ENCODE measurements at places on chromosomes 1 and 21. TPM values are rescaled to one million over a fixed set of nuclear protein-coding genes. Genes with fewer than 3 reads are reported as not detected.

DNA sequence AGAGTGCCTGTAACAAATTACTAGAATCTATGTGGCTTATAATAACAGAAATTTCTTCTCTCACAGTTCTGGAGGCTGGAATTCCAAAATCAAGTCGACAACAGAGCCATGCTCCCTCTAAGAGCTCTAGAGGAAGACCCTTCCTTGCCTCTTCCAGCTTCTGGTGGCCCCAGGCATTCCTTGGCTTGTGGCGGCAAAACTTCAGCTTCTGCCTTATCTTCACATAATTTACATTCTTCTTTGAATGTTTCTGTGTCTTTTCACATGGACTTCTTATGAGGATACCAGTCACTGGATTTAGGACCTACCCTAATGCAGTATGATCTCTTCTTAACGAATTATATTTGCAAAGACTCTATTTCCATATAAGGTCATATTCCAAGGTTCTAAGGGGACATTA, 324.4 kb downstream of the PCP4 start:
- H3K36me3 ChIP-seq, result no peaks in the 10 kb centered on the region
- no peaks in the 10 kb centered on the region for H3K27me3 ChIP-seq
- no peak overlapping the region for H3K27ac ChIP-seq
- H3K4me1 ChIP-seq, result no peaks in the 10 kb centered on the region
- DNase-seq, result no peak
- no peak overlapping the region for H3K4me3 ChIP-seq

RAP1GAP gene
- total RNA-seq, result 0.27 TPM

SLAMF8 gene
- 9.9 TPM for total RNA-seq

DNA sequence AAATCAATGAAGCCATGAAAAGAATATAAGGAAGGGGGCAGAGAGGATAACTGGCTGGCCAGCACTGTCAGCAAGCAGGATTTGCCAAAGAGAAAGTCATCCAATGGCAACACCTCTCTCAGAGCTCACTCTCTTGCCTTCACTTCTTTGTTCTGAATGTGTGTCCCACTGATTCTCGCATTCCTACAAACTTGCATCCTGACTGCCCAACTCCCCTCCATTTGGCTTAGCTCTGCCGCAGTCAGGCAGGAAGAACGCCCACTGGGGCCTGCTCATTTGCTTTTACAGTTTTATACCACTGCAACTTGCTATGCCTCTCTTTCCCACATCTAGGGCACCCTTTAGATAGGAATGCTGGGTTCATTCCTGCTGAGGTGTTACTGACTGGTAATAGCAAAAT, 364.2 kb upstream of the ST6GALNAC5 start:
- H3K36me3 ChIP-seq, result no peaks in the 10 kb centered on the region
- DNase-seq, result no peak

- no peak overlapping the region for H3K27ac ChIP-seq
- H3K4me3 ChIP-seq, result no peak overlapping the region
- H3K27me3 ChIP-seq, result no peaks in the 10 kb centered on the region
Observed at GRCh38 chr1:247829656-247830055, 5.7 kb upstream of the OR14A16 start.

VCAM1 gene
- total RNA-seq, result 77.6 TPM

GRCh38 chr1:6071219-6071618, 25.5 kb downstream of the KCNAB2 start:
- H3K27ac ChIP-seq, result no peak overlapping the region
- DNase-seq, result no peak
- no peaks in the 10 kb centered on the region for H3K27me3 ChIP-seq

ESPN gene
- total RNA-seq, result not detected

GRCh38 chr1:101264697-101265096, 27.9 kb downstream of the S1PR1 start:
- no peaks in the 10 kb centered on the region for H3K36me3 ChIP-seq
- peaks cover 7% of the 10 kb centered on the region for H3K4me1 ChIP-seq
- no peak overlapping the region for H3K4me3 ChIP-seq
- no peak overlapping the region for H3K27ac ChIP-seq

- H3K27ac ChIP-seq, result peak overlapping the region; percentile 20
- H3K4me1 ChIP-seq, result peaks cover 4% of the 10 kb centered on the region
- DNase-seq, result no peak
- no peak overlapping the region for H3K4me3 ChIP-seq
- H3K36me3 ChIP-seq, result no peaks in the 10 kb centered on the region
Observed at GRCh38 chr1:53130598-53130877, 11.9 kb downstream of the SLC1A7 start.

GRCh38 chr1:226979517-226980121, 39.5 kb downstream of the COQ8A start:
- DNase-seq, result no peak
- H3K27ac ChIP-seq, result no peak overlapping the region
- H3K4me3 ChIP-seq, result no peak overlapping the region
- H3K4me1 ChIP-seq, result peaks cover 10% of the 10 kb centered on the region

PPM1J gene
- 2.7 TPM for total RNA-seq

TTC22 gene
- 0.63 TPM for total RNA-seq

TOR1AIP1 gene
- 106 TPM for total RNA-seq

- no peaks in the 10 kb centered on the region for H3K27me3 ChIP-seq
- H3K4me3 ChIP-seq, result no peak overlapping the region
- peak overlapping the region; percentile 98 for H3K27ac ChIP-seq
- H3K36me3 ChIP-seq, result peaks cover 39% of the 10 kb centered on the region
Observed at GRCh38 chr1:37480581-37481288, 6.4 kb downstream of the ZC3H12A start.

SLC1A7 gene
- total RNA-seq, result 3.0 TPM

GRCh38 chr1:234931404-234931973, 197.1 kb downstream of the TOMM20 start:
- no peak overlapping the region for H3K27ac ChIP-seq
- no peaks in the 10 kb centered on the region for H3K36me3 ChIP-seq
- no peaks in the 10 kb centered on the region for H3K27me3 ChIP-seq
- no peak overlapping the region for H3K4me3 ChIP-seq
- DNase-seq, result no peak
- H3K4me1 ChIP-seq, result peaks cover 23% of the 10 kb centered on the region

GRCh38 chr1:211653293-211653692, 22.1 kb downstream of the NEK2 start:
- no peak overlapping the region for H3K27ac ChIP-seq
- H3K4me1 ChIP-seq, result no peaks in the 10 kb centered on the region
- no peaks in the 10 kb centered on the region for H3K36me3 ChIP-seq
- no peak overlapping the region for H3K4me3 ChIP-seq

SYCP1 gene
- total RNA-seq, result not detected

APOBEC4 gene
- total RNA-seq, result not detected

GRCh38 chr1:168970926-168971659, 135.4 kb upstream of the ATP1B1 start:
- no peaks in the 10 kb centered on the region for H3K27me3 ChIP-seq
- no peaks in the 10 kb centered on the region for H3K4me1 ChIP-seq
- no peaks in the 10 kb centered on the region for H3K36me3 ChIP-seq
- no peak overlapping the region for H3K4me3 ChIP-seq

RNF115 gene
- total RNA-seq, result 52.7 TPM

- no peaks in the 10 kb centered on the region for H3K27me3 ChIP-seq
- no peaks in the 10 kb centered on the region for H3K36me3 ChIP-seq
- no peak overlapping the region for H3K4me3 ChIP-seq
- H3K4me1 ChIP-seq, result peaks cover 10% of the 10 kb centered on the region
- no peak overlapping the region for H3K27ac ChIP-seq
Observed at GRCh38 chr1:27015260-27015659, 2.6 kb upstream of the TENT5B start.

FAM3B gene
- 1.5 TPM for total RNA-seq

HEYL gene
- total RNA-seq, result 91.2 TPM

- no peak overlapping the region for H3K27ac ChIP-seq
- H3K36me3 ChIP-seq, result peaks cover 31% of the 10 kb centered on the region
- H3K27me3 ChIP-seq, result no peaks in the 10 kb centered on the region
Observed at GRCh38 chr21:46005481-46005881, 23.9 kb downstream of the COL6A1 start.

GRCh38 chr1:233909195-233909594, 4.7 kb downstream of the SLC35F3 start:
- no peaks in the 10 kb centered on the region for H3K27me3 ChIP-seq

DNA sequence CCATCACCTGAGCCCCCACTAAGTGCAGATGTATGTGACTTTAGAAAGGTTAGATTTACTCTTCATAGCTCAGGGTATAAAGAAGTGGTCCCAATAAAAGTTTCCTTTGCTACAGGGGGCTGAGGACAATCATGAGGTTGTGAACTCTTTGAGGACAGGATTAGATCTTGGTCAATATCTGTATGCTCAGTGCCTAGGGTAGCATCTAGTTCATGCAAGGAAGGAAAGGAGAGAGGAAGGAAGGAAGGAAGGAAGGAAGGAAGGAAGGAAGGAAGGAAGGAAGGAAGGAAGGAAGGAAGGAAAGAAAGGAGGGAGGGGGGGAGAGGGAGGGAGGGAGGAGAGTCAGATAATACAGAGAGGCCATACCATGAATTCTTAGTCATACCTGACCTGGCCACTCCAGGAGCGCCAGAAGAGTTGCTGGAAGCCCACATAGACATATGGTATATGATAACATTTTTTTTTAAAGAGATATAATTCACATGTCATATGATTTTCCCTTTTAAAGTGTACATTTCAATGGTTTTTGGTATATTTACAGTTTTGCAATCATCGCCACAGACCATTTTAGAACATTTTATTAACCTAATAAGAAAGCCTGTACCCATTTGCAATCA, 9.7 kb upstream of the CSRP1 start:
- H3K27me3 ChIP-seq, result no peaks in the 10 kb centered on the region
- no peaks in the 10 kb centered on the region for H3K36me3 ChIP-seq
- no peak overlapping the region for H3K27ac ChIP-seq
- H3K4me3 ChIP-seq, result no peak overlapping the region
- no peak for DNase-seq

GPR25 gene
- total RNA-seq, result not detected

DNA sequence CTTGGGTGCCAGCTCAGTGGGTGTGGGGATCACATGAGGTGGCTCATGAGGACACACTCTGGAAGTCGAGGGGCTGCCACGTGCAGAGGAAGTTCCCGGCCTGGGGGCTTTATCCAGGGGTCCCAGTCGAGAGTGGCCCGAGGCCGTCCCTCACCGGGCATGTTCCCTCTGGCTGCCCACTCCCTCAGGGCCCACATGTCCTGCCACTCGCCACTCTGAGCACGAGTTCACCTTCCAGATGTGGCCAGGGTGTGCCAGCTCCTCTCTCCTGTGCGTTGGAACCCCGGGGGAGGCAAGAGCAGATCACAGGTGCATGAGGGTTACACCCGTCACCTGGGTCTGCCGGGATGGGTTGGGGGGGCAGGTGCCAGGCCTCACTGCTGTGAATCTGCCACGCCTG, 14.6 kb downstream of the TMEM201 start:
- H3K4me3 ChIP-seq, result no peak overlapping the region
- no peaks in the 10 kb centered on the region for H3K4me1 ChIP-seq
- no peak for DNase-seq
- H3K27ac ChIP-seq, result no peak overlapping the region
- no peaks in the 10 kb centered on the region for H3K27me3 ChIP-seq
- peaks cover 3% of the 10 kb centered on the region for H3K36me3 ChIP-seq

GRCh38 chr1:185972096-185972850, 238.1 kb downstream of the HMCN1 start:
- peaks cover 45% of the 10 kb centered on the region for H3K4me1 ChIP-seq
- H3K27ac ChIP-seq, result peak overlapping the region; percentile 37
- no peaks in the 10 kb centered on the region for H3K36me3 ChIP-seq
- no peak overlapping the region for H3K4me3 ChIP-seq
- H3K27me3 ChIP-seq, result no peaks in the 10 kb centered on the region

NBPF20 gene
- 6.0 TPM for total RNA-seq

TCHH gene
- 0.49 TPM for total RNA-seq

SCAF4 gene
- total RNA-seq, result 27.5 TPM

DNA sequence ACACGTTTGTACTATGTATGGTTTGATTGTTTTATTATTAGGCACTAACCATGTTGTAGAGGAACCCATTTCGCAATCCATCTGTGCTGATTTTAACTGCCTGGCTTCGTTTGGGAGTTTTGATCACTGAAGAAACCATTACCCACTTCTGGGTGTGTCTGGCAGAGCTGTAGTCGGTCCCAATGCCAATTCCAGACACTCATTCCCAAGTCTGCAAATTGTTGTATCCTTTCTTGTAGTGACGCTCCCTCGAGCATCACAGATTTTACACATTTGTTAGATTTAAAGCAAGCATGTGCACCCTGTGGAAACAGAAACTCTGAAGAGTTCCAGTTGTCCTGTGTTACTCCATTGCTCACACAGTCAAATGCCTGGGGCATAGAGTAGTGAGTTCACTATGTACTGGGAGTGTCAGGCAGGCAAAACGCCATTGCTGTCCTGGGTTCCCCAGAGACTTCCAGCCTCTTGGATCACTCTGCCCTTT, 31.0 kb upstream of the EFCAB14 start:
- DNase-seq, result no peak
- H3K27ac ChIP-seq, result no peak overlapping the region
- no peaks in the 10 kb centered on the region for H3K27me3 ChIP-seq
- H3K4me3 ChIP-seq, result no peak overlapping the region

DNA sequence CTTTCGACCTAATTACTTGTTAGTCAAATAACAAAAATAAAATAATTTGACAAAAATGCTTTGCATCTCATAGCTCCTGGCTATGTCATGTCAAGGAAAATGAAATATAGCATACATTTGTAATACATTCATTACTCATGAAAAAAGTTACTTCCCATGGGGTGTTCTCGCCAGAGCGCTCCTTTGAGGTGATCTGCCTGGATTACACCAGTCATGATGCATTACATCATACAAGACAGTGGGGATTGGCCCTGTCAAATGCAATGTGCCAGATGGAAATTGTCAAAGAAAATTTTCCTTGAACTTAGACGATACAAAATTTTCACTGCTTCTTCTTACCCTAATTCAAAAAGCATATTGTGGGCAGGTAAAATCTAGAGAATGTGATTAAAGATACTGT, 215.6 kb upstream of the B3GALT2 start:
- H3K27ac ChIP-seq, result no peak overlapping the region
- H3K27me3 ChIP-seq, result no peaks in the 10 kb centered on the region
- H3K4me3 ChIP-seq, result no peak overlapping the region

OR1C1 gene
- not detected for total RNA-seq

DNA sequence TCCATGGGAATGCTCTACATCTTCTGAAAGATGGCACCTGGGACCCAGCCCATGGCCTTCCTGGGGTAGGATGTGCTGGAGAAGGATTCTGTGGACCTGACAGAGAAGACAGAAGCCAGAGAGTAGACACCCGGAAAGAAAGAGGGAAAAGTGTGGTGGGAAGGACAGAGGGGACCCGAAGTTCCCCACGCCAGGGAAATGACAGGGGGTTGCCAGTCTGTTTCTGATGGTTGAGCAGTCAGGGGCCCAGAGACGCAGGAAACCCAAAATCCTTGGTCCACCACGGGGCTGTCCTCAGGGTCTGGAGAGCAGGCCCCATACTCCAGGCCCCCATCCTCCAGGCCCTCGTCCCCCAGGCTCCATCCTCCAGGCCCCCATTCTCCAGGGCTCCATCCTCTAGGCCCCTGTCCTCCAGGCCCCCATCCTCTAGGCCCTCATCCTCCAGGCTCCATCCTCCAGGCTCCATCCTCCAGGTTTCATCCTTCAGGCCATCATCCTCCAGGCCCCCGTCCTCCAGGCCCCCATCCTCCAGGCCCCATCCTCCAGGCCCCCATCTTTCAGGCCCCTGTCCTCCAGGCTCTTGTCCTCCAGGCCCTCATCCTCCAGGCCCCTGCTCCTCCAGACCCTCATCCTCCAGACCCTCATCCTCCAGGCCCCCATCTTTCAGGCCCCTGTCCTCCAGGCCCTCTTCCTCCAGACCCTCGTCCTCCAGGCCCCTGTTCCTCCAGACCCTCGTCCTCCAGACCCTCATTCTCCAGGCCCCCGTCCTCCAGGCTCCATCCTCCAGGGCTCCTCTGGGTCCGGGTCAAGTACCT, 1.0 kb upstream of the TFF2 start:
- H3K27me3 ChIP-seq, result no peaks in the 10 kb centered on the region
- no peak for DNase-seq
- no peak overlapping the region for H3K27ac ChIP-seq

- no peak for DNase-seq
- no peak overlapping the region for H3K27ac ChIP-seq
- H3K36me3 ChIP-seq, result no peaks in the 10 kb centered on the region
- no peaks in the 10 kb centered on the region for H3K4me1 ChIP-seq
- H3K27me3 ChIP-seq, result no peaks in the 10 kb centered on the region
Observed at GRCh38 chr1:93775224-93775623, 93.6 kb upstream of the BCAR3 start.

LYPD8 gene
- not detected for total RNA-seq

OR2T35 gene
- not detected for total RNA-seq
